NCI-H774 (cell line): ENCODE measurements at places on chromosomes 3 and 15.

DNA sequence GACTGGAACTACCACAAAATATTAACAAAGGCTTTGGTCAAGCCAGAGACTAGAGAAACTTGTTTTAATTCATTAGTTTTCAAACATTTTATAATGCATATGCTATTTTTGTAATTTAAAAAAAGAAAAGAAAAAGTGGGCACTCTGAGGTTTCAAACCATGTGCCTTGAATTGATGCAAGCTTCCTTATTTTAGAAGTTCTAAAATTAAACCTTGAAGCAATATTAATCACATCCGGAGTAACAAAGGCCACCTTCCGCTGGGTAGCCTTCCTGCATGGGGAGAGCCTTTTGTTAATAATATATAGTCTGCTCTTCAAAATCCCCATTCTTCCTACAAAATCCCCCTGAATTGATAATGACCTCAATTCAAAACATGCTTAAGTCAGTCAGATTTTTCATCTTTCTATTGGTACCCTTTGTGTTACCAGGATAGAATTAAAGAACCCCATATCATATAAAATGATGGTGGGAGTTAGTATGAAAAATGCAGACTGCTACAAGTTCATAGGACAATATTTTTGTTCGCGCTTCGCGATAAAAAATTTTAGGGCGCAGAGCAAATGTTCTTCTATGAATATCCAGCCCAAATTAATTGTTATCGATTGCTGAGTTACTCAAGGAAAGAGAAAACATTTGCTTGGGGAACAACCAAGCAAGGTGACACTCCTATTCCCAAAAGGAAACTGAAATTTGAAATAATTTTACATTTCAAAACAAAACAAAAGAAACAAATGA, 30.6 kb downstream of the LDHAL6B start:
- DNase-seq: no peak

DNA sequence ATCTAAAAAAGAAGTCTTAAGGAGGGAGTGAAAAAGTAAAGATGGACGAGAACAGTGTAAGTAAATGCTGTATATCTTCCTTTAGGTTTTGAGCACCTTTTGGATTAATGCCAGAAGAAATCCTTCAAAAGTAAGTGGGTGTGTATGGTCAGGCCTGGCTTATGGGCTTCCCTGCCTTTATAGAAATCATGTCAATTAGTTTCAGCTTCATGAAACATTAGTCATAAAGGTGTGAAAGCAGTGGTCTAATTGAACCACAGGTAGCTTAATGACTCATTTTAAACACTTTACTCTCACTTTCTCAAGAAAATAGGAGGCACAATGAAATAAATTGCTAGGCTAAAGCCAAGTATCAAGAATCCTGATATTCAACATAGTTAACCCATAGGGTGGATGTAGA, 467.4 kb upstream of the DPPA4 start:
- no peak for DNase-seq

GRCh38 chr3:134638385-134639030, 12.3 kb downstream of the KY start:
- no peak for DNase-seq

DNA sequence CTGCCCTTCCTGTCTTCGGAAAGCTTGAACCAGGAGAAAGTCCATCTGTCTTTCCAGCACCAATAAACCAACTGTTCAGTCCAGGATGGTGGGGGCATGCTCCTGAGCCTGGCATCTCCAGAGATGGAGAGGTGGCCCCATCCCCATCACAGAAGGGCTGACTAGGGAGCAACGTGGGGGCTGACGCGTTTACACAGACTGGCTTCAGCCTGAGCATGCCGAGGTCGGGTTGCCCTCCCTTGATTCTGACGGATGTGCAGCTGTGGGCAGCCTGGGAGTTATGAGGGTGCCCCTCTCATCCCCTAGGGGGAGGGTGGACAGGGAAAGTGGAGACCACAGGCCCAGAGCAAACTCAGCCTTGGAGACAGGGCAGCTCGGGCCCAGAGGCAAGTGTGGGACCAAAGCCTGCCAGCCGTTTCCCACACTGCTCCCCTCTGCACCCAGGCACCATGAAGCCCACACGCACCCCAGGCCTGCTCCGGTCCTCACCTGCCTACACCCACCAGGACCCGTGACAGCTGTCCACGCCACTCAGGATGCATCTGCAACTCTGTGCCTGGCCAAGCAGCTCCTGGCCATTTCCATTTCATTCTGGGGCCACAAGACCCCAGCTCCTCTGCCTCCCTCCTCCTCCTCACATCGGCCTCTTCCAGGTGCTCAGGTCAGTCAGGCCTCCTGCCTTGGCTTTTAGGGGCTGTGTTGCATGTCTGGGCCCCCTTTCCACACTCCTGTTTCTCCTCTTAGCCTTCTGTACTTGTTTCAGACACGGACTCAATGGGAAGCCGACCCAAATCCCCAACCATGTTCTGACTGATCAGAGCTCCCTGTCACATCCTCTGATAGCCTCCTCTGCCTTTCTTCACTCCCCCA, 48.2 kb upstream of the SLC41A3 start:
- no peak for DNase-seq

GRCh38 chr15:28942571-28942970, 56.8 kb downstream of the APBA2 start:
- DNase-seq: no peak

DNA sequence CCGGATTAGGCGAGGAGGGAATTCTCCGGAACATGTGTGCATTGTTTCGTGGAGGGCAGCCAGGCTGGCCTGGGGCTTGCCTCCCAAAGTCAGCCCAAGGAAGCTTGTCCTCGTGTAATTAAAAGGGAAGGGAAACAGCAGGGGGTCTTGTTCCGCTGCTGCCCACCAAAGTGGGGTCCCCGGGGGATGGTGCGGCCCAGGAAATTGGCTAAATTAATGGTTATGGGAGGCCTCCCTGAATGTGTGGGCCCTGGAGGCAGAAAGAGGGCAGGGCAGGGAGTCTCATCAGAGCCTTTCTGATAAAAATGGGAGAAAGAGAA, 118.1 kb downstream of the OPA1 start:
- DNase-seq: no peak

DNA sequence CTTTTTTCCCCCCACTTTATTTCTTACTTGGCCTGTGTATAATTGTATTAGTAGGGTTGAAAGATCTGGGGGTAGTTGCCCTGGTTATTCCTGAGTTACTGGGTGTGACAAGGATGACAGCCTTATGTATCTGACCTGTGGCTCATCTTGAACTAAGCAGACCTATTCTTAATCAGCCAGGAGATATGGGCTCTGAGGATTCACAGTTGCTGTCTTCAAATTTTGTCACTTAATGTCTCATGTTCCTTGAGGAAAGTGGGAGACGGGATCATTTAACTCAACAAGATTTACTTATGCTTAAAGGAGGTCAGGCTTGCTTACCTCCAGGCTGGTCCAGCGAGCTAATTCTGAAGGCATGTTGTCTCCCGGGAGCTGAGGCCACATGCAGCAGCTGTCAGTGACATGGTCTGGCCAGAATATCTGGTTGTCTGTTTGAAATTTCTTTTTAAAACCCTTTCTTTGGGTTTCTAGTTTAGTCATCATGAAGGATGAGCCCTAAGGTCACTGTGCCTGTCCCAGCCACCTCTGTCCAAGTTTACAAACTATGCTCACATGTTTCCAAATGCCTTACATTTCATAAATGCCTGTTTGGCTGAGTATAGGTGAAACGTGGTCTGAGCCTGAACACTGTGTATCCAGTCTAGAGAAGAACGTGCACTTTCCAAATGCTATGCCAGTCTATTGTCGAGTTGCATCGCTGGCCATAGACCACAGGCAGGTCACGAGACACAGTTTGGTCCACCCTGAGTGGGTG, 26.8 kb downstream of the LRTM1 start:
- DNase-seq: no peak

- DNase-seq: no peak
Measured at GRCh38 chr3:123372686-123373473, 76.0 kb downstream of the ADCY5 start.

- DNase-seq: no peak
Measured at GRCh38 chr3:43093006-43093405, 12.9 kb downstream of the POMGNT2 start.

- no peak for DNase-seq
Measured at GRCh38 chr3:15161133-15161532, 44.9 kb upstream of the CAPN7 start.

GRCh38 chr3:109050591-109051167, 67.3 kb downstream of the MORC1 start:
- no peak for DNase-seq

DNA sequence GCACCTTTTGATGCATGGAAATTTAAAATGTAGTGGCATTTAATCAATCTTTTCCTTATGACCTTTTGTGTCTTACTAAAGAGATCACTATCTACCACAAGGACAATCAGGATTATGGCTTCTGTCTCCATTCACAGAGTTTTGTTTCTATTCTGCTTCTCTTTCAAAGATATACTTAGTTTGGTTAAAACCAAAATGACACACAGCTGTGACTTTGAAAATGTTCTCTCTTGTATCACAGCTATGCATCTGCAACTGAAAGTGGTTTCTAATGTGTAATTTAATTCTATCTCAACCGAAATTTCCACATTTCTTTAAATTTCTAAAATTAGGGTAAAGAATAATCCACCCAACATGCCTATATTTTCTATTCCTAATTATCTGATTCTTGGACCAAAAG, 27.7 kb downstream of the HLTF start:
- DNase-seq: no peak

DNA sequence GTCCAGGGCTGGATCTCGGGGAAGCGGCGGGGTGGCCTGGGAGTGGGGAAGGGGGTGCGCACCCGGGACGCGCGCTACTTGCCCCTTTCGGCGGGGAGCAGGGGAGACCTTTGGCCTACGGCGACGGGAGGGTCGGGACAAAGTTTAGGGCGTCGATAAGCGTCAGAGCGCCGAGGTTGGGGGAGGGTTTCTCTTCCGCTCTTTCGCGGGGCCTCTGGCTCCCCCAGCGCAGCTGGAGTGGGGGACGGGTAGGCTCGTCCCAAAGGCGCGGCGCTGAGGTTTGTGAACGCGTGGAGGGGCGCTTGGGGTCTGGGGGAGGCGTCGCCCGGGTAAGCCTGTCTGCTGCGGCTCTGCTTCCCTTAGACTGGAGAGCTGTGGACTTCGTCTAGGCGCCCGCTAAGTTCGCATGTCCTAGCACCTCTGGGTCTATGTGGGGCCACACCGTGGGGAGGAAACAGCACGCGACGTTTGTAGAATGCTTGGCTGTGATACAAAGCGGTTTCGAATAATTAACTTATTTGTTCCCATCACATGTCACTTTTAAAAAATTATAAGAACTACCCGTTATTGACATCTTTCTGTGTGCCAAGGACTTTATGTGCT, 527 bp downstream of the B2M start:
- no peak for DNase-seq

GRCh38 chr3:137259701-137260100, 301.9 kb downstream of the IL20RB start:
- DNase-seq: no peak

DNA sequence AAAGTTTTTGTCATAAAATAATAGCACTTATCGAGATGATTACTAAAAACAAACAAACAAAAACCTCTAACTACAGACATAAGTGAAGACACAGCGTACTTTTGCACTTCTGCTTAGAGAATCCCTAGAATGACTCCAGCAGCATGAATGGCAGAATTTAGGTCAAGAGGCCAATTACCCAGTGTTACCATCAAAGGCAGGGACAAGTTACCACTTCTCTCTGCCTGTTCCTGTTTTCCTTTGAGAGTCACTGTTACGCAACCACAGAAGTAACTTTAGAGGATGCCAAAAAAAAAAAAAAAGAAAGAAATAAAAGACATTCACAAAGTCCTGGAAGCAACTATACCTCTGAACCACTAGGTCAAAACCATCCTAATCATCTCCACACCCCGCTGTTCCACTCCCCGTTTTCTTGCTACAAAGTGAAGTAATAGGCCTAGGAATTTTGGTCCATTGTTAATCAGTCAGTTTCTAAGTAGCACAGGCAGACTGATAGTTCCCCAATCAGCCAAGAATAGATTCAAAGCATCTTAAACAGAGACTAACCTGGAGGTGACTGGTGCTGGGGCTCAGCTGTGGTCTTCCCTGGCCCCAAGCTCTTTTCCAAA, 41.9 kb downstream of the FMN1 start:
- DNase-seq: no peak

- no peak for DNase-seq
Measured at GRCh38 chr3:164452707-164453106, 625.6 kb downstream of the SI start.

DNA sequence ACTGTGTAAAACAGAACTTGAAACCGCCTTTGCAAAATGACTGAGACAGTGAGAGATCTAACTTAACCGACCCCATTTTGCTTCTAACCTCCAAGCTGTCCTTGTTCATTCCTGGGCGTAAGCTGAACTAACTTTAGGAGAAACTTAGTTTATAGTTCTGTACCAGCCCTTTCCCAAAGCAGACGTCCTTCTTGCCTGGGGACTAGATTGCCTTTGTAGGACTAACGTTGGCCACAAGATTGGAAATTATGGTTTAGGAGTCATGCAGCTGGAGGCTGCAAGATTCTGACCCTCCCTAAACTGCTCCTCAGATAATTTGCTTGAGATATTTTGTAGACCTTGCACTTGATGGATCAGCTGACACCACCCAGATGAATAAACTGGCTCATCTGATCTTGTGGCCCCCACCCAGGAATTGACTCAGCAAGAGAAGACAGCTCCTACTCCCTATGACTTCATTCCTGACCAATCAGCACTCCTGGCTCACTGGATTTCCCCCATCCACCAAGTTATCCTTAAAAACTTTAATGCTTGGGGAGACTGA, 219.9 kb upstream of the PROK2 start:
- no peak for DNase-seq

- DNase-seq: no peak
Measured at GRCh38 chr3:78905700-78906099, 862.1 kb downstream of the ROBO1 start.

DNA sequence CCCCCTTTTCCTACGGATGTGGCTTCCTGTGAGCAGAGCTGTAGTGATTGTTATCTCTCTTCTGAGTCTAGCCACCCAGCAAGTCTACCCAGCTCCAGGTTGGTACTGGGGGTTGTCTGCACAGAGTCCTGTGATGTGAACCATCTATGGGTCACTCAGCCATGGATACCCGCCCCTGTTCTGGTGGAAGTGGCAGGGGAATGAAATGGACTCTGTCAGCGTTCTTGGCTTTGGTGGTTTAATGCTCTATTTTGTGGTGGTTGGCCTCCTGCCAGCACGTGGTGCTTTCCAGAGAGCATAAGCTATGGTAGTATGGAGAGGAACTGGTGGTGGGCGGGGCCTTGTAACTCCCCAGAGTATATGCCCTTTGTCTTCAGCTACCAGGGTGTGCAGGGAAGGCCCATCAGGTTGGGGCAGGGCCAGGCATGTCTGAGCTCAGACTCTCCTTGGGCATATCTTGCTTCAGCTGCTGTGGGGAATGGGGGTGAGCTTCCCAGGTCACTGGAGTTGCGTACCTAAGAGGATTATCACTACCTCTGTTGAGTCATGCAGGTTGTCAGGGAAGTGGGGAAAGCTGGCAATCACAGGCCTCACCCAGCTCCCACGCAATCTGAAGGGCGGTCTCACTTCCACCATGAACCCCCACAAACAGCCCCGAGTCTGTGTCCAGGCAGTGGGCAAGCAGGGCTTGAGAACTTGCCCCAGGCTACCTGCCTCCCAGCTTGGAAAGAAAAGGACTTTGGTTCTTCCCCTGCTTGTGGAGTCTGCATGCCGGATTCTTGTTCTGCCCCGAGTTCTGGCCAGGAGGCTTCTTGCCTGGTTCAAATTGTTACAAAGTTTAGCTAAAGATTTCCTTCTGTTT, 9.0 kb upstream of the ADGRG7 start:
- no peak for DNase-seq
